Cortex of kidney (tissue), 1 donor: ENCODE measurements at places on chromosomes 1 and 21.

DNA sequence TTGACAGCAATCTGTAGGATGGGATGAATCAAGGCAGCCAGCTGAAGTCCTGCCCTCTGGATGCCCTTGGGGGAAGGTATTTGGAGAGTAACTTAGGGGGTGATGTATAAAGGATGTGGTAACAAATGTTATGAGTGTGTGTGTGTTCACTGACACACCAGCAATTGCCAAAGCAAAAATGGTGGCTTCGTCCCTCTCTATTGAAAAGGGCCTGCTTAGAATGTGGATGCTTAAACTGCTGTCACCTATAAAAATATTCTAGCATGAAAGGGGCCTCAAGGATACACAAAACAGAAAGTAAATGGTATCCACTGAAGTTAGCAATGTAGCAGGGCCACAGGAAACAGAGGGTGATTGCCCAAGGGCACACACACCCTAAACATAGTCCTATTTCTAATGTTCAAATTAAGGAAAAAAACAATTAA is 15.1 kb upstream of the AIM2 start:
- no peak for DNase-seq

GRCh38 chr1:61517345-61517744 is 207.6 kb downstream of the TM2D1 start:
- DNase-seq = no peak

DNA sequence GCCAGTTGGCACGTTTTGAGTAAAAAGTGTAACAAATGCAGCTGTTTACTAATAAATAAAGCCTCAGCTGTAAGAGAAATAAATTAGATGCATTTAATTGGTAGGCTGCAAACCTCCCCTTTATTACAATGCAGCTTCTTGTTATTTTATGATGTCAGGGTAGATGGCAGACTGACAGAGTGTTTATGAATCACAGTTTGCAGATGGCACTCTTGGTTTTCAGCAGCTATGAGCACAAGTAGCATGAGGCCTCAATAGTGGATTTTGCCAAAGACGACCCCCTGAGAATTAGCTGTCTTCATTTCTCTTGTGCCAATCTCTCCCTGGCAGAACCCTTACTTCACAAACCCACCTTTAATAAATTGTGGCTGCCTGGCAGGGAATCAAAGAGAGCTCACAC is 161.2 kb upstream of the C1orf87 start:
- no peak for DNase-seq

- no peak for DNase-seq
These were observed 2.8 kb downstream of the CD48 start for GRCh38 chr1:160708801-160709200.

DNA sequence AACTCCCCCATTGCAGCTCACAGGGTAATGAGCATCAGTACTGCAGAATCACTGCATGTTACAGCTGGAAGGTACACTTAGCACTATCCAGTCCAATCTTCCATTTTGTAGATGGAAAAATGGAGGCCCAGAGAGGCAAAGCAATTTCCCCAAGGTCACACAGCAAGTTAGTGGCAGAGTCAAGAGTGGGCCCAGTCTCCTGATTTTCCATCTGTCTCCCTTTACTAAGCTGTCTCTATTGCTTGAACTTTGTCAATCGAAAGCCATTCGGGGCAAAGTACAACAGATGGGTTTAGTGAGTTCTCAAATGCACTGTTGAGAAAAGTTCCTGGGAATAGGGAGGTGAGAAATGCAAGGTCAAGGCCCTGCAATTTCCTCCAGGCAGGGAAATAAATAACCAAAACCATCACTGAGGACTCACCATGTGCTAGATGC is 50.4 kb upstream of the IFFO2 start:
- DNase-seq = no peak

- no peak for DNase-seq
These were observed 536.6 kb upstream of the NR5A2 start for GRCh38 chr1:199490769-199491527.

DNA sequence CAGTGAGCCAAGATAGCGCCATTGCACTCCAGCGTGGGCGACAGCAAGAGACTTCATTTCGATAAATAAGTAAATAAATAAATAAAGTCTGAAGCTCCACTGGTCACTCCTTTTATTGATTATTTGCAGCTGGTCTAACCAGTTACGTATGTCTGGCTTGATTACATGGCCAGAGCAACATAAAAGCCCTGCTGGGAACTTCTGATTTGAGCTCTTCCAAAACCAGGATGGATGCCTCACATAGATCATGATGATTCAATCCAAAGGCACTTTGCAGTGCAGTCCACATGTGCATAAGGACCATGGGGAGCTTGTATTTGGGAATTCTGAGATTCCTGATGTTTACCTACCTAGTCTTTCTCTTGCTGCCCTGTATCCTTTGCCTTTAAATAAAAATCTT is 24.0 kb downstream of the NSUN4 start:
- DNase-seq = no peak

DNA sequence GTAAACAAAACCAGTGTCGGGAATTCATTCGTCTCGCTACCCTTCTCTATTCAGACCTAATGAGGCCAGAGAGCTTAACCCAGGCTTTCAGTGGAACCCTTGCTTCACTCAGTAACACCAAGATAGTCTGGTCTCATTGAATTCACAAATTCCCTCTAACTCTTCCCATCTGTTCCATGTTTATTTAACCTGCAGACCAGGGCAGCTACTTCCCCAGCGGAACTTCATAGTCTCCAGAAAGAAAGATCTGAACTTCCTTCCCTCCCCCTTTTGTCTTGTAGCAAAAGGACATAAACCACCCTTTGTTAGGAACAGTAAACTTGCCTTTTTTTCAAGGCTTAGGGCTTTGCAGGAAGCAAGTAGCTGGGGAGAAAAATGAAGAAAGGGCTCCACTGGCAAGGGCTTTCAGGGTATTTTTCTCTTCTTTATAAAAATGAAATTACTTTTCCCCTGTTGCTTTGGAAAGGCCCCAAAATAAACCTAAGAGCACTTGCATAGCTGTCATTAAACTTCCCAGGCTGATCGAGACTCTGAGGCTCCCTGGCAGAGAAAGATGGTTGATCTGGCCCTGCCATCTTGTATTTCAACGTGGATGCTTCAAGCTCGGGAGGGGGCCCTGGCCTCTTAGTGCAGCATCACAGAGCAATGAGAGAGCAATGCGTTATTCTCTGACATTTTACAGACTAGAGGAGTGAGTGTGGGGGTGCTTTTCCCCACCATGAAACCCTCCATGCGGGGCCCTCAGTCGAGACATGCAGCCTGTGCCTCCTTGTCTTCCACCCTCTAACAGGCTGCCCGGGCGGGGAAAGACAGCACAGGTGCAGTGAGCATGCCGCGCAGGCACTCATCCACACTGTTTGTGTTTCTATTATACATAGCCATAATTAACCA is 30.0 kb downstream of the MIS18A start:
- DNase-seq = no peak

GRCh38 chr1:156320560-156320959 is 17.5 kb downstream of the CCT3 start:
- DNase-seq = no peak
